Naive B cell (primary cell): ENCODE measurements at places on chromosomes 6 and 20. TPM values are rescaled to one million over a fixed set of nuclear protein-coding genes. Genes with fewer than 3 reads are reported as not detected.

GRCh38 chr6:21371676-21372171 lies 221.8 kb upstream of the SOX4 start:
- no peak overlapping the region for H3K27ac ChIP-seq
- no peaks in the 10 kb centered on the region for H3K27me3 ChIP-seq
- no peak overlapping the region for H3K4me3 ChIP-seq
- H3K36me3 ChIP-seq = no peaks in the 10 kb centered on the region
- DNase-seq = no peak

DNA sequence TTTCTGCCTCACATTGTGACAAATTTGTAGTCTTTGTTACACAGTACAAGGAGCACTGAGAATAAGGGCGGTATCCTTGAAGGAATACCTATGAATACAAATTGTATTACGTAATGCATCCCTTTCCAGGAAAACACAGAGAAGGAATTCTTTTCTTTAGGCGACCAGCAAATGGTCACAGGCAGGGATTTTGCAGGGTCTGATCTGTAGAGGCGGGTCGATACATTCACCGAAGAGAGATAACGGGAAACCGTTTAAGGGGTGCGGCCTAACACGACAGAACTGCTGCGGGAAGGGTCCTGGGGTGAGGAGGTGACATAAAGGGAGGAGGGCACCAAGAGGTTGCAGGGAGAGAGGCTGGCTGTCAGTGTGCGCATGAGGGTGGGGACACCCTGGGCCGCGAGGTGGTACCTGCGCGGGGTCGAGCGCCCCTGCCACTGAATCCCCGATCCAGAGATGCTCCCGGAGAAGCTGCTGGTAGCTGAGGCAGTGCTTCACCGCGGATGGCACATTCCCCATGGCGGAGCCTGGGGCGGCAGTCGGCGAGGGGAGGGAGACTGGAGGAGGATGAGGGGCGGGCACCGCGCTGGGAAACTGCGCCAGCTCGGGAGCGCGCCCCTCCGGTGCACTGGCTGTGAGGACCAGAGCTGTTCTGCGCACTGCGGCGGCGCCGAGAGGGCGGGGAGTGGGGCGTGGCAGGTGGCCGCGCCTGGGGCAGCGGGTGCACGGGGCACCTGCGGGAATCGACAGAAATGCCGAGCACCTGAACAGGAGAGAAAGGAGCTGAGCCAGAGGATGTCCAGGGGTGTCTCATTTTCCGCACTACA lies at the start of gene HMGCLL1:
TSS of gene HMGCLL1 (minus strand) at position 656 of the 827 bp plus-strand sequence. CDS start at position 519, 137 bp downstream.
- no peak for DNase-seq
- peaks cover 14% of the 10 kb centered on the region for H3K27me3 ChIP-seq
- no peak within 1 kb of the TSS for H3K27ac ChIP-seq
- no peaks in the 10 kb centered on the region for H3K4me1 ChIP-seq

DNA sequence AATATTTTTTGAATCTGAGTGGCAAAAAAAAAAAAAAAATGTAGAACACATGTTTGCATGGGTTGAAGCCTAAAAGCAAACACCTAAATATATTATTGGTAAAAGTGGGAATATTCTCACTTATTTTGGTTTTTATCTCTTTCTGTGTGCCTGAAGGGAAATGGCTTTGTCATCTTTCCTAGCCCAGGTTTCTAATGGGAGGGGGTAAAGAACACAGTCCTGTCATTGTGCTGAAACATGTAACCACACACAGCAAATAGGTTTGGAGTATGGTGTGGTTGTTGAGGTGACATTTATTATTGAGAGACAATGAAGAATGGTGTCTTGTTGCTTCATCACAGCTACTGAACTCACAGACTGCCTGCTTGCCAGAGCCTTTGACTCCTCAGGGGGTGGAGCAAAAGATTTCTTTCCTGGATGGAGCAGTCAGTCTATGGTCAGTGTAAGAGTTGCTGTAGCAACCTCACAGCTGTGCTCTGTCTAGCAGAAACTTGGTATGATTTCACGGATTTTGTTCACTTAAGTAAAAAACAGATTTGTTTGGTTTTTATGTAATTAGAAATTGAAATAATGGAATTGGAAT lies 70.2 kb downstream of the CEP57L1 start:
- H3K27me3 ChIP-seq = no peaks in the 10 kb centered on the region
- H3K4me1 ChIP-seq = no peaks in the 10 kb centered on the region
- H3K27ac ChIP-seq = no peak overlapping the region
- no peaks in the 10 kb centered on the region for H3K36me3 ChIP-seq
- H3K4me3 ChIP-seq = no peak overlapping the region
- DNase-seq = no peak

- H3K4me3 ChIP-seq = peak overlapping the region; percentile 50
- peaks cover 73% of the 10 kb centered on the region for H3K27me3 ChIP-seq
- H3K36me3 ChIP-seq = peaks cover 9% of the 10 kb centered on the region
- H3K27ac ChIP-seq = no peak overlapping the region
These were observed 14.5 kb downstream of the TFAP2A start for GRCh38 chr6:10400330-10400729.

- H3K27me3 ChIP-seq = no peaks in the 10 kb centered on the region
- no peak for DNase-seq
- H3K4me3 ChIP-seq = no peak overlapping the region
- H3K4me1 ChIP-seq = peaks cover 12% of the 10 kb centered on the region
- no peak overlapping the region for H3K27ac ChIP-seq
These were observed 229.7 kb downstream of the PRL start for GRCh38 chr6:22067122-22067521.

GRCh38 chr20:52033313-52033712 lies 158.3 kb downstream of the ZFP64 start:
- H3K4me1 ChIP-seq = no peaks in the 10 kb centered on the region
- H3K27me3 ChIP-seq = no peaks in the 10 kb centered on the region
- H3K4me3 ChIP-seq = no peak overlapping the region
- no peak overlapping the region for H3K27ac ChIP-seq
- H3K36me3 ChIP-seq = no peaks in the 10 kb centered on the region

DNA sequence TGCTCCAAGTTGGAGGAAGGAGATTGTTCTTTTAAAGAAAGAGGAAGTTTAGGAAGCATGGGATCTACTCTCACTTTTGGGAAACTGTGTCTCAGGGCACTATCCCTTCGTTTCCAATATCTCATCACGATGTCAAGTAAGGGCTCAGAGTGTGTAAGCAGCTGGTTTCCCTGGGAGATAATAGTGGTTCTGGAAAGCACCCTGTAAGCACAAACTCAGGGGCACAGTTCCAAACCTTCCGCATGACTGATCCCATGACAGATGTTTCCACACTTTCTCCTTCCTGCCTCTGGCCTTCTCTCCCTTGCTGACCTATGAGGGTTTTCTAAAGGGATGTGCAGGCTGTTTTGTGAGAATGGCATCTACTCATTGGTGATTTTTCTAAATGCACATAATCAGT lies 33.9 kb downstream of the ADTRP start:
- no peak overlapping the region for H3K27ac ChIP-seq
- H3K36me3 ChIP-seq = no peaks in the 10 kb centered on the region
- no peaks in the 10 kb centered on the region for H3K4me1 ChIP-seq
- no peak for DNase-seq

DNA sequence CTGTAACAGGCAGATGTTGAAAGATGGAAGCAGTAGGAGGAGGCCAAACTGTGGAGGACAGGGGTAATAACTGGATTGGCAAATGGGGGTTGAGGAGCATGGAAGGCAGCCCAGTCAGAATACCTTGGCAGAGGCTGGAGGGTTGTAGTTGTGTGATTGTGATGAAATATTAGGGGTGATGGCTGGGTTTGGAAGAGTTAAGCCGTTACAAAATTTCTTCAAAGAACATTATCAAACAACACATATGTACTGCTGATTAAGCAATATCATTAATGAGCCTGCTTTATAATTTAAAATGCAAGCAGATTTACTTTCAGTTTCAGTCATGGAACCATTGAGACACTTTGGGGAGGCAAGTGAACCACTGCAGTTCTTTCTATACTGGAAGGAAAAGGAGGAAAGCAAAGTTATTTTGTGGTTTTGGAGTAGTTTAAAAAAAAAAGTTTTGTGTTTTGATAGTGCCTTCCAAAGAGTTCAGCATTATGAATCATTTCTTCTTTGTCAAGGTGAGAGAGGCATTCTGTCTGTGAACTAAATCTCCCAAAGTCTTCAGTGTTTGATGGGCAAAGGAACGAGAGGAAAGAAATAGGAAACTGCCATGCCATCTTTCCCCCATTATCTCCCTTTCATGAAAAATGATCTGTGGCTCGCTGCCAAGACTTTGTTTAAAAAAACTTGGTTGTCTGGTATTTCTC lies 20.7 kb downstream of the FOXO3 start:
- H3K27me3 ChIP-seq = no peaks in the 10 kb centered on the region
- DNase-seq = no peak
- H3K27ac ChIP-seq = no peak overlapping the region
- peak overlapping the region; percentile 45 for H3K4me3 ChIP-seq

DNA sequence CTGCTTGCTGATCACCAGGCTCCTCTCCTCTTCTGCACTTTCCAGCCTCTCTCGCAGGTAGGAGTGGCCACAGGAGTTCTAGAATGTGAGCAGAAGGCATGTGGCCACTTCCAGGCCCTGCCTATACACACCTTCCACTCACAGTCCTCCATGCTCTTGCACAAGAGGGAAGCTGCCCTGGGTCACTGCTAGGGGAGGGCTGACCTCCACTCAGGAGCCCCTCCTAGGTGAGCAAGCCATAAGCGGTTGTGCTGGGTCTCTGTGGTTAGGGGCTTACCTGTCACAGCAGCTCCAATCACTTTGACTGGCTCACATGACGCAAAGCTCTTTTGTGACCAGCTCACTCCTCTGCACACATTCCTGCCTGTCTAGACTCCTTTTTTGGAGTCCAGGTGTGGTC lies 68.2 kb downstream of the TMEM242 start:
- H3K4me1 ChIP-seq = no peaks in the 10 kb centered on the region
- H3K4me3 ChIP-seq = no peak overlapping the region
- no peaks in the 10 kb centered on the region for H3K36me3 ChIP-seq
- DNase-seq = no peak
- H3K27me3 ChIP-seq = peaks cover 51% of the 10 kb centered on the region

DNA sequence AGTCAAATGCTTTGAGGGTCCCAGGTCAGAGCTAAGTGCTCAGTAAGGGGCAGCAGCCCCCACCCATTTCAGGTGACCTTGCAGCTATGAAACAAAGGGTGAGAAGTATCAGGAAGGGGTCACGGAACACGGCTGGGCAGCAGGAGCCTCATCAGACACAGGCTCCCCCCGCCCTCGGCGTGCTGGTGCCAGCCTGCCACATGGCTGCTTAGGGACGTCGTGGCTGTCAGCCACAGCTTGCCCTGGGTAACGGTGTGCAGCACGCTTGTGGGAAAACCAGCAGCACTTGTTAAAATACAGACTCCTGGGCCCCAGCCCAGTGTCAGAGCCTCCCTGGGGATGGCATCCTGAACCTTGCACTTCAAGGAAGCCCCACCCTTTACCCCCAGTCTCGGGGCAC lies 39.3 kb downstream of the SSR1 start:
- H3K4me1 ChIP-seq = peaks cover 28% of the 10 kb centered on the region
- no peaks in the 10 kb centered on the region for H3K27me3 ChIP-seq
- no peak overlapping the region for H3K27ac ChIP-seq
- no peak overlapping the region for H3K4me3 ChIP-seq
- H3K36me3 ChIP-seq = no peaks in the 10 kb centered on the region
- DNase-seq = no peak

- H3K27me3 ChIP-seq = peaks cover 5% of the 10 kb centered on the region
- DNase-seq = no peak
- peaks cover 8% of the 10 kb centered on the region for H3K4me1 ChIP-seq
- no peaks in the 10 kb centered on the region for H3K36me3 ChIP-seq
These were observed 19.0 kb upstream of the PRND start for GRCh38 chr20:4702562-4703280.

GRCh38 chr6:157358287-157358686 lies 22.7 kb upstream of the ZDHHC14 start:
- peaks cover 69% of the 10 kb centered on the region for H3K27me3 ChIP-seq

DNA sequence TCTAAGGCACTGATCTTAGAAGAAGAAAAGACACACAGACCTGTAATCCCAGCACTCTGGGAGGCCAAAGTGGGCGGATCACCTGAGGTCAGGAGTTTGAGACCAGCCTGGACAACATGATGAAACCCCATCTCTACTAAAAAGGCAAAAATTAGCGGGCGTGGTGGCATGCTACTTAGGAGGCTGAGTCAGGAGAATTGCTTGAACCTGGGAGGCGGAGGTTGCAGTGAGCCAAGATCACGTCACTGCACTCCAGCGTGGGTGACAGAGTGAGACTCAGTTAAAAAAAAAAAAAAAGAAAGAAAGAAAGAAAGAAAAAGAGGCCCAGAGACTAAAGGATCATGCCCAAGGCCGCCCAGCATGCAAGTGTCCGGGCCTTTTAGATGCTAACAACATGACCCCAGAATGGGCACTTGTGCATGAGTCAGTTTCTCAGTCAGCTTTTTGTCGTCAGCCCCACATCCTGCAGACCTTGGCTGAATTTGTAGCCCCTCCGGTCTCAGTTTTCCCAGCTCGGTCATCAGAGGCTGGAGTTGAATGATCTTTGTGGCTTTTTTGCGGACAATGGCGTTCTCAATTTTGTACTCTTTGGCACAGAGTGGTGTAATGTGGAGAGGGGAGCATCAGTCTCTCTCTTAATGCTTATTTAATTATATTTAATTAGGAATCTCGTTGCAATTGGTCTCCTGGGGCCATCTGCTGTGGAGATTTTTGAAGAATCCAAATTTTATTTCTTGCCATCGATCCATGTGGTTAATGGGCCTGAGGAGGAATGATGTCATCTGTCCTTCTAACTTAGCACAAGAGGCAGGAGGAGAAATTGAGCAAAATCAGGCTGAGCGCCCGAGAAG lies 30.6 kb upstream of the APCDD1L start:
- no peaks in the 10 kb centered on the region for H3K4me1 ChIP-seq
- peaks cover 32% of the 10 kb centered on the region for H3K27me3 ChIP-seq
- H3K4me3 ChIP-seq = no peak overlapping the region
- H3K27ac ChIP-seq = no peak overlapping the region

- no peak for DNase-seq
- H3K36me3 ChIP-seq = no peaks in the 10 kb centered on the region
- no peak overlapping the region for H3K27ac ChIP-seq
- no peaks in the 10 kb centered on the region for H3K27me3 ChIP-seq
These were observed 78.4 kb downstream of the HDGFL1 start for GRCh38 chr6:22647719-22648118.

PTCRA gene
- polyA plus RNA-seq = 0.41 TPM

MYCT1 gene
- 0.31 TPM for polyA plus RNA-seq

PARD6B gene
- polyA plus RNA-seq = 0.08 TPM

RIMS4 gene
- not detected for polyA plus RNA-seq

VPS52 gene
- polyA plus RNA-seq = 5.3 TPM

DEFB128 gene
- not detected for polyA plus RNA-seq

OR2H1 gene
- not detected for polyA plus RNA-seq

CST2 gene
- not detected for polyA plus RNA-seq
